Tongue (tissue), 3 donors: ENCODE measurements at places on chromosomes 5 and 9.

GRCh38 chr5:3526551-3527185 lies 69.0 kb upstream of the IRX1 start:
- no peak for DNase-seq

DNA sequence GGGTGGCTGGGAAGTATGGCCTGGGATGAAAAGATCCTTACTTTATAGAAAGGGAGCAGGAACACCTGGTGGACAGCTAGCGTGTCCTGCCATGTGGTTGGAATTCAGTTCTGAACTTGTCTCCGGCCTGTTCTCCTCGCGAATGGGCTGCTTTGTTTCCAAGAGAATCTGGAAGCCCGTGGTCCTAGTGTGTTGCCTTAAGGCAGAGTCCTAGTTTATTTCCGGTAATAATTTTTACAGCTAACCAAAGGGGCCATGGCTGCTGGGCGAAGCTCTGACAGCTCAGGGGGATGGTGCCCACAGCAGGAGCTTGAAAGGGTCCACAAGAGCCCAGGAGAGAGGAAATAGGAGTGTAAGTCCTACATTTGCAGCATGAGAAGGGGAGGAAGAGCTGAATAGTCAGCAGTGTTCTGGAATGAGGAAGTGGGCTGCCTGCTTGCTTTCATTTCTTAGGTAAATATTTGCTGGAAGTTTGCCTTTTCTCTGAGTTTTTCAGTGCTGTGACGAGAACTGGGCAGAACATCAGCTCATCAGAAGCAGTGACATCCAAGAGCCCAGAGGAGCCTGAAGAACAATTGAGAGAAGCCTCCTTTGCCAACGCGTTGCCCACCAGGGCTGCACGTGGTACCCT lies 13.1 kb upstream of the IGFBPL1 start:
- peak; percentile 56 for DNase-seq

DNA sequence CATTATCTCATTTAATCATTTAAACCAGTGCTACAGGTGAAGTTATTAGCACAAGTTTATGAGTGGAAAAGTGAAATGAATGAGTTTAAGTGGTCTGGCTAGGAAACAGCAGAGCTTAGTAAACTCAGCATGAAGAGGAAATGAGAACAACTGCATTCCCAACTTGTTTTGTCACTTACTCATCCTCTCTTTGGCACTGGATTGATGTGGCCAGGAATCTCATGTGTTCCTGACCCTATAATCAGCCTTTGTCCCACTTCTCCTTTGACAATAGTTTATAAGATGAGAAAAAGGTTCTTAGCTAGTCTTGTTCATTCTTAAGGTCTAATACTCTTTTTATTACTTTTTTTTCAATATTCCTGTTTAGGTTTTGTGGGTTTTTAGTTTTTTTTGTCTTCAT lies 559.2 kb upstream of the TLE4 start:
- no peak for DNase-seq

DNA sequence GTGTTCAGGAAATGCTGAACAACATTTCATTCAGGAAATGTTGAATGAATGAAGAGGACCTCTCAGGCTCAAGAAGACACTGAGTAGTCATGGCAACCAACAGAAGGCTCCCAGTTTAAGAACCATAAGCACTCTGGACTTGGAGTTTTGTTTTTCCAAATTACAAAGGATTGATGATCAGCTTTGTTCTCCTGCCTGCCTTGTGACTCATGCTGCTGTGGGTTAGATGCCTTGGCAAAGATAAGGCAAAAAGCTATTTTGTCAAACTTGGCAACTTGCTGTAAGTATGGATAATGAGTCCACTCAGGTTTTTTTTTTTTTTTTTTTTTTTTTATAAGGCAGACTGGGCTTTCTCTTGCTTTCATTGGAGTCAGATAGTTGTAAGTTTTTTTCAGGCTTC lies 365.0 kb downstream of the TMEM232 start:
- DNase-seq: no peak

- peak; percentile 50 for DNase-seq
Observed at GRCh38 chr5:37807621-37808301, 32.1 kb downstream of the GDNF start.

- peak; percentile 21 for DNase-seq
Observed at GRCh38 chr9:99299211-99300102, 77.4 kb downstream of the SEC61B start.
